ENCODE measurements at places on chromosomes 3 and 15.

DNA sequence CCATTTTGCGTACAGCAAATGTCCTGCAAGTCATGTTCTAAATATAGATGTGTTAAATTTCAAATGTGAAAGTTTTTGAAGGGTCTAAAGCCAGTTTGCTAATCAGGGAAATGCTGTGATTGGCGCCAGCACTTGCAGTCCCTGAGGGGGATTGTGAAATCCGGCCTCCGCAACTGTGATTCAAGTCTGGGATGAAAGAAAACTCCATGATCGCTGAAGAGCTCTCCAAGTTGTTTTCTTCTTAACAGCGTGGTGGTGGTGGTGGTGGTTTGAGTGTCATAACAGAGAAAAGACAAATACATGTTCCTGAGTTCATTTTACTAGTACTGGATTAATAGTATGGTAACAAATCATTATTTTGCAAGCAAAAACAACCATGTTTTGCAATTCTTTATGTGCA lies 51.8 kb downstream of the MITF start:
- DNase-seq: no peak

GRCh38 chr3:118955914-118956556 lies 78.6 kb downstream of the IGSF11 start:
- DNase-seq: no peak

DNA sequence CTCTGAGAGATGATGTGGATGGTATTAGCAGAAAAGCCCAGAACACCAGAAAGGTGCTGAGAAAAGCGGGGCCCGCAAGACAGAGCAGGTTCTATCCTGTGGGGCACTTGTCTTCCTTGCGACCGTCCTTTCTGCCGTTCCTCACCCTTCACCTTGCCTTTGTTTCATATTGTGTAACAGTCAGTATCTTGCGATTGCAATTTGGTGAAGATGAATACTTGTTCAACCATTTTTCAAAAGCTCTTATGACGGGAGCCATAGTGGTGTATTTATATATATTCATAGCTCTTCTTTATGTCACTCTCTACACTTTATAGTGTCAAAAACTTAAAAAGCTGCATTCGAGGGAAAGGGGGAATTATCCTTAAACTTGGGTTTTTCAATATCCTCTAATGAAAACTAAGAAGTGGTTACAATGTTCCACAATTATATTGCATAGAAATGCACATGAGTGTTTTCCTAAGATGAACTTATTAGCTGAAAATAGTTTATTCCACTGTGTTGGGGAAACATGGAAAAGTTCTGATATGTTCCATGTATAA lies 797 bp downstream of the MAP3K13 start:
- DNase-seq: no peak

DNA sequence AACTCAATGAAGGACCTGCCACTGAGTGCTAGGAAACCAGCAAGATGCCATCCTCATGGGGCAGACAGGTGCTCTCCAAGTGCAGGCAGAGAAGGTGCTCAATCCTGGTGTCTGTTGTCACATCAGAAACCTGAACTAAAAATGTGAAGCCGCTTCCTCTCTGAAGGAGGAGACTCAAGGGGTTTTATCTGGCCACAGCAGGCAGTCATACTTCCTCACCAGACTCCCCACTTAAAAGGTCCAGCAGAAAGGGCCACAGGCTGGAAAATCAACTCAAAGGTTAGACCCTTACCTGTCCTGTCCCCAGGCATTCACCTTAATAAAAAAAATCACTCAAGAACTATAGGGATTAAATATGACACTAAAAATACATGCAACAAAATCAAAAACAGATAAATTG lies 4.8 kb downstream of the CCDC12 start:
- no peak for DNase-seq

GRCh38 chr3:172143739-172144497 lies 104.5 kb downstream of the FNDC3B start:
- no peak for DNase-seq

DNA sequence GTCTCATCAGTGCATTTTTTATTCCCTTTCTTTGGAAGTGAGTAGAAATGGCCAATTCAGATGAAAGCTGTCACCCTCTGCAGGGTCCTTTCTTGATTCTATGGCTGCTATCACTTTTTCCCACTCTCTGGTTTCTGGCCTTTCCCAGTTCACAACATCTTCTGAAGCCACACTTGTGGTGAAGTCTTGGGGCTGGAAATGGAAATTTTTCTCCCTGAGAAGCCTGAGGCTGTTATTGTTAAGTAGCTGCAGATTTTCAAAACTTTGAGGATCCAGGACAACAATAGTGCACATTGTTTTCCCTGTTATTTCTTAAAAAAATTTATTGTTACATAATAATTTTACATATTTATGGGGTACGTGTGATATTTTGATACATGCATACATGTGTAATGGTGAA lies 250.3 kb upstream of the RASGRP1 start:
- no peak for DNase-seq

GRCh38 chr3:40379674-40380306 lies 7.2 kb upstream of the ENTPD3 start:
- no peak for DNase-seq

- no peak for DNase-seq
Observed at GRCh38 chr3:13544293-13544831, 4.6 kb upstream of the FBLN2 start.
